ENCODE measurements at places on chromosomes 3 and 15.

- no peak for DNase-seq
Measured at GRCh38 chr15:90039996-90040395, 38.9 kb downstream of the ZNF710 start.

DNA sequence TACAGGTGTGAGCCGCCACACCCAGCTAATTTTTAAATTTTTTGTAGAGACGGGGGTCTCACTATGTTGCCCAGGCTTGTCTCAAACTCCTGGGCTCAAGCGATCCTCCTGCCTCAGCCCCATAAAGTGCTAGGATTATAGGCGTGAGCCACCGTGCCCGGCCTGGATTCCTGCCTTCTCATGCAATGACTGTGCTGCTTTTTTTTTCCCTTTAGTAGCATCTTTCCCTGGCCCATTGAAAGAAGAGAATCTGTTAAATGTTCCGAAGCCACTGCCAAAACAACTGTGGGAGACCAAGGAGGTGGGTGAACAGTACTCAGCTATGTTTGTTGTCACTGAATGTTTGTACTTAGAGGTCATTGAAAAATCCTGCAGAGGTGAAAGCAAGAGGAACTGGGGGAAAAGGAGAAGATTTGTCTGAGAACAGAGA lies 88.0 kb downstream of the CRTC3 start:
- no peak for DNase-seq

DNA sequence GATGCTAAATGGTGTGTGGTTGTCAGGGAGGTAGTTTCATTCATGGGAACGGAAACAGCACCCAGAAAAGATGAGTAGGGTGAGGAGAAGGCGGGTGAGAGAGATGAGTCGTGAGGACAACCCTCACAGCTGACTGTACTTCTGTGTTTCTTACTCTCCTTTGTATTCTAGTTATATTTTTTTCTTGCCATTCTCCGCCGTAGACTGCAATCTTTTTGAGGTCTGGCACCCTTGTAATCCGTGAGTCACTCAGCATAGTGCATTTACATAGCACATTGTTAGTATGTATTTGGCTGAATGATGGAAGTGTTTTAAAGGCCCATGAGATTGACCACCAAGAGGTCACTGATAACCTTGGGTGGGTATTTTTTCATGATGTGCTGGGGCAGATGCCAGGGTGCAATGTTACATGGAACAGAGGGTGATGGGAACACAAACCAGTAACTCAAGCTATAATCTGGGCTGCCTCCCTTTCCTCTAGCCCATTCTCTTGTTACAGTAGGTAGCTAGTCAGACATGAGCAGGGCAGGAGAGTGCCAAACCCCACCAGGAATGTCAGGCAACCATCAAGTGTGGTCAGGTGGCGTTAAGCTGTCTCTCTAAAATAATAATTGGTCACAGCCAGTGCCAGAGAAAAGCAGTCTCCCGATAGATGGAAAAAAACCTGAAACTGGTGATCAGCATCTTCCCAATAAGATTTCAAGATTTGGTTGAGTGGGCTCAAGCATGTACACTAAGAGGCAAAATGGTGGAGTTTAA lies 18.8 kb upstream of the DGKG start:
- DNase-seq: no peak

DNA sequence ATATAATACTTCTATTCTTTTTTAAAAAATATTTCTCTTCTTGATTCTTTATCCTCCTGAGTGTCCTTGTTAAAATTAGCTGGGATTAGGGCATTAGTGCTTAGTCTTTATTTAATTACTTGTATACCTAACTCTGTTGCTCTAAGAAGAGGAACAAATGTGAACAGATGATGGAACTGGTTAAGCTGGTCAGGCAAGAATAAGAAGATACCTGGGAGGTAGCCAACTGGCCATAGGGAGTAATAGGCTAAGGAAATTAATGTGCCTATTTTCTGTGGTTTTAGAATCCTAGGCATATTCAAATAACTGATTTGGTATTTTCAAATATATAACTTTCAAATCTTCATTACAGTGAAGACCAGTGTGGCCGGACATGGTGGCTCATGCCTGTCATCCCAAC lies 54.4 kb downstream of the EIF3J start:
- no peak for DNase-seq

- DNase-seq: no peak
Measured at GRCh38 chr3:29731050-29731449, 450.2 kb downstream of the RBMS3 start.

DNA sequence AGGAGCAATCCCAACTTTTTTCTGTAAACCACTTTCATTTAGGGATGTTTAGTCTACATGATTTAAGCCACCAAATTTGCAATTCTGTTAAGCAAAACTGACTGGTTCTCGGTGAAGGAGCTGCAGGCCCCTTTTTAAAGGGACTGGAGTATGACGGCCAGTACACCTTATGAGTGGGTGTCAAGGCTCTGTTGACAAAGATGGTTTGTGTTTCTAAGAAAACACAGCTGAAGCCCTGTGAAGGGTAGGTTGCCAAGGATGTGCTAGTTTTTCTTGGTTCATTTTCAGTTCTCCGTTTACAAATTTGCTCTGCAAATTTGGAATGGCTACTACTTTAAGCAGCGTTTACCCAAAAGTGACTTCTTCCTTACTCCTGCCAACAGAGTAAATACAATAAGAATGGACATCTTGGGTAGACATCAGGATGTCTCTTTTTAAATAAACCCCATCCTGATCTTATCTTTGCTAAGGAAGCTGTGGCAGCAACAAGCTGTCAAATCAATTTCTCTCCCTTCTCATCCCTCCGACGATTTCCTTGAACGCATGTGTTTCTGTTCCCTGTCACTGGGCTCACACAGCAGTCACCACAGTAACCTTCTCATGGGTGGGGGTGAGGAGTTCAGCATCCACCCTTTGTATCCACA lies 58.2 kb upstream of the CMTM8 start:
- DNase-seq: no peak

GRCh38 chr3:29481969-29482767 lies 201.3 kb downstream of the RBMS3 start:
- DNase-seq: no peak

GRCh38 chr3:88192631-88193030 lies 42.9 kb downstream of the C3orf38 start:
- no peak for DNase-seq

- DNase-seq: no peak
Measured at GRCh38 chr3:181694805-181695660, 16.7 kb upstream of the SOX2 start.

GRCh38 chr3:143548393-143548792 lies 299.9 kb downstream of the SLC9A9 start:
- DNase-seq: no peak

GRCh38 chr3:154584041-154584440 lies 154.1 kb upstream of the GPR149 start:
- DNase-seq: no peak

GRCh38 chr3:188197388-188197847 lies 43.5 kb downstream of the LPP start:
- no peak for DNase-seq

GRCh38 chr3:5707794-5708193 lies 520.3 kb downstream of the EDEM1 start:
- no peak for DNase-seq

- no peak for DNase-seq
Measured at GRCh38 chr3:126373682-126374601, 16.7 kb upstream of the KLF15 start.

DNA sequence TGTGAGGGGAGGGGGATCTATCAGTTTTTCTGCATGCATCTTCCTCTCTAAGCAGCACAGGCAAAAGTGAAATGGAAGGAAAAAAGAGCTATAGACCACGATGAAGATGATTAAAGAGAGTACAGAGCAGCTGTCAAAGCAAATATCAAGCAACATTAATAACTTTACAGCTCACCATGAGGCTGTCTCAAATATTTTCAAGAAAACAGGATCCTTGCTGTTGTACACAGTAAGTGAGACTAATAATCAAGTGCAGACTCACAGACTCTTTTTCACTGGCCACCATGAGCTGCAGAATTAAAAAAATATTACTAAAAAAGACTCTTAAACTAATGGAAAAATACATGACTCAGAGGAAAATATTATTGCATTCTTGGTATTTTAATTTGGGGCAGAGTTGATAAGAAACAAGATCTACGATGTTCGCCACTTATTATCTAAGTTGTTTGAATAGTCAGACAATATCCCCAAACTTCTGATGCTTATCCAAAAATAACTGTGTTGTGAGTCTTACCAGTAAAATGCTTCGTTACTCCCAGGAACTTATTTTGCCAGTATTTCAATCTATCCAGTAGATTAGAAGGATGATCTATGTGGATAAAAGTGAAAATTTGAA lies 817.5 kb upstream of the ALCAM start:
- no peak for DNase-seq

- no peak for DNase-seq
Measured at GRCh38 chr3:29083676-29084075, 197.2 kb upstream of the RBMS3 start.

DNA sequence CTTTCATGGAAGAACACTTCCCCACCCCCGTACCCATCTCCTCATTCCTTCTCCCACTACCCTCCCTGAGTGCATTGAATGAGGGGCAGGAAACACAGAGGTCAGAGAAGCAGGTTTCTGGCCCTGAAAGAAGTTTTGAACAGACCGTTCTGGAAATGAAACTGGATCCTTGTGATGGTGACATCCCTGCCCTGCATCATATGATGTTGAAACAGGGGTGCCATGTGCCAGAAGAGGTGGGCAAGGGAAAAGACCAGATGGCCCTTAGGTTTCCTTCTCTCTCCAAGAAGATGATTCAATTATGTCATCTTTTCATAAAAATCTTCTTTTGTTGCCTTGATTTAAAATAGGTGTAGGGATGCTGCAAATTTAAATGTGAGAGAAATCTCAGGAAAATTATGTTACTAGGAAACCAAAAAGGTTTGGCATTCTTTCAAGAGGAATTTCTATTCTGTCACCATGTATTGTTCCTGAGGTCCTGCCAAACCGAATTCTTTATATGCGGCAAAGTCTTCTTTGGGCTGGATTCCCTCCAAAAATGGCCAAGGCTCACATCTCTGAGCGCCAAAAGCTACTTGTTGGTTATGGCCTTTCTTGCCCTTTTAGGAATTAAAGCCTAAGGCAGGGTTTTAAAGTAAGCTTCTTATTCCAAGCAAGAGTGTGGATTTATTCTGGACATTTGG lies 19.9 kb upstream of the TNFAIP8L3 start:
- no peak for DNase-seq

DNA sequence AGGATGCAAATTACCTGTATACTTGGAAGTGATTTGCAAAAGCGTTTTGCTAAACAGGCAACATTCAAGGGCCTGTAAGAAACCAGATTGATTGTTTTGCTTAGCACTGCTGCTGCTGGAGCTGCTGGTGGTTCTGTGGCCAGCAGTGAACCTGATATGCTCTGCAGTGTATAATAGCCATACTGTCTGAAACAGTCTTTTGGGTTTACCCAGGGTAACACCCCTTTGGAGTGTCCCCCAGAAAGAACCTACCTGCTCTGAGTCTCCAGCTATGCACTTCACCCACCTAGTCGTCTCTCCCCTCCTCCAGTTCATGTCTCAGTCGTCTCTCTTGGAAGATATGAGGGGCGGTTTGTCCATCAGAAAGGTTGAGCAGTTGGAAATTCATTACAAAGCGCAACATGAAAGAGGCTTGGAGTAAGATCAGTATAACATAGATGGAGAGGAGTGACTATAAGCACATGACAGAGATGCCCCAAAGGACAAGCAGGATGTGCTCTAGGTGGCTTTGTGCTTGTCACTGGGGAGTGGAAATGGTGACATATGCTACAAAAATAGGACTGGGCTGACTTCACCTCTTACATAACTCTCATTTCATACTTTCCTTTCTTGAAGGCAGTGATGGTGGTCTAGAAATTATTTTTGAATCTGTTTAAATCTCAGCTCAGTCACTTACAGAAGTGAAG lies 3.8 kb downstream of the MKRN2 start:
- no peak for DNase-seq

- DNase-seq: no peak
Measured at GRCh38 chr3:143123353-143123984, 3.9 kb downstream of the CHST2 start.

DNA sequence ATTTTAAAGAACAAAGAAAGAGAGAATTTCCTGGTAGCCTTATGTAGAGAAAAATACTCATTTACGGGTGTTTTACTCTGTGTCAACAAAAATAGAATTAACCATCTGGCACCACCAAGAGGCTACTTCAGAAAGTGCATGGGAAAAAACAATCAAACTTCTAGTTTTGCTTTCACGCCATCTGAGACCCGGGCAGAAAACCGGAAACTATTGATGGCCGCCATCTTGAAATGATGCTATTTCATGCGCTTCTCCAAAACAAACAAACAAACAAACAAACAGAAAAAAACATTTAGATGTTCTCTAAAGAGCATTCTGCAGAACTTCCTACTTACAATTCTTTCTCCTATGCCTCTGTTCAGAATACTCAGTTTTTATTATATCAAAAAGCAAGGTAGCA lies 49.4 kb upstream of the SYNPR start:
- no peak for DNase-seq

DNA sequence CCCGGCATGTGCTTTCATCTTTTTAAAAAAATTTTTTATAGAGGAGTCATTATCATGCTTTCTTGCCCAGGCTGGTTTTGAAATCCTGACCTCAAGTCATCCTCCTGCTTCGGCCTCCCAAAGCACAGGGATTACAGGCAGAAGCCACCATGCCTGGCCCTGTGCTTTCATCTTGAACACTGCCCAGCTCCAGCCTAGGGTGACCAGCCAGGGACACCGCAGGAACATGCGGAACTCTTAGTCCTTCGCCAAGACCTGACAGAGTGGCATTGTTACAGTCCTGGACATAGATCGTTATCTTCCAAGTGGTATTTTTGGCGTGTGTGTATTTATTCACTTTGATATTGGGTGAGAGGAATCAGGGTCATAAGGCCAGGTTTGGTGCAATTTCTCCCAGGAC lies 7.9 kb upstream of the FURIN start:
- DNase-seq: no peak

DNA sequence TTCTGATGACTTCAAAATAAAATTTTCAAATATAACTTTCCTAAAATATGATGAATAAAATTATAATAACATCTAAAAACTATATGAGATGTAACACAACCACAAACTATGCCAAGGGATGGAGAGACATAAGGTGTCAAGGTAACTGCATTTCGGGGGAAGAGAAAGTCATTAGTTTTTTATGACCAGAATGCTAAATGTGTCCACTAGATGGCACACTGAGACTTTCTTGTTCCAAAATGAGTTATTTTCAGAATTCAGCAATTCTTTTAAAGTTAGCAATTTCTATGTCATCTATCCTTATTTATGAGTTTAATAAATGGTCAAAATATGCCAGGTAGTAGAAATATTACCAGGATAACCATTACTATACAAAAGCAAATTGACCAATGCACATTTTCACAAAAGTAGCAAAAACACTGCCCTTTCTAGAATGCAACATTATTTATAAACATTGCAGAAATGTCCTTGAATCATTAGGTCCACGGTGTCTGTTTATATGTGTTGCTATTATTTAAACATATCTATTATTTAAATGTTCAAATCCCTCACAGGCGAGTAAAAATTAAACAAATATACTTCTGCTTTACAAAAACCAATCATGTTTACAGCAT lies 374.2 kb downstream of the PLCL2 start:
- DNase-seq: no peak

DNA sequence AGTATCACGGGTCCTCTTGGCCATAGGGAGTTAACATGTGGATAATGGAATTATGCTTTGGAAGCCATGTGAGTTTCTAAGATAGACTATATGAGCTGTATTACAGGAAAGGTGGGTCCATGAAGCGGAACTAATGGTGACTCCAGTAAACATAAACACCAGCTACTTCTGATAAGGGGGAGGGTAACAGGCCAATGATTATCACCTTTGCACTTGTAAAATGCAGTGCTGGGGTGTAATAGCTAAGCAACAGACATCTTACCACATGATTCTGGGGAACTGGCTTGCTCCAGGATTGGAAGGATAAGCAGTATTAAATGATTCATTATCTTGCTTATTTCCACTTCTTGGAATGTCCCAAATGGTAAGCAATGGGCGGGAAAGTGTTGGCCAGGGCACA lies 61.4 kb upstream of the CD47 start:
- no peak for DNase-seq

Measured in C1 segment of cervical spinal cord (tissue), 14 donors.